Omental fat pad (tissue), 4 donors: ENCODE measurements at places on chromosomes 5 and 9.

- DNase-seq: no peak
Observed at GRCh38 chr9:86201474-86202337, 57.8 kb downstream of the C9orf153 start.

- DNase-seq: no peak
Observed at GRCh38 chr9:94772639-94773303, 46.3 kb downstream of the AOPEP start.

GRCh38 chr9:120109242-120109641, 470.7 kb downstream of the CDK5RAP2 start:
- no peak for DNase-seq

- DNase-seq: no peak
Observed at GRCh38 chr9:90894986-90895687, 93.5 kb downstream of the SYK start.

- DNase-seq: no peak
Observed at GRCh38 chr5:157930710-157931109, 71.8 kb upstream of the CLINT1 start.

DNA sequence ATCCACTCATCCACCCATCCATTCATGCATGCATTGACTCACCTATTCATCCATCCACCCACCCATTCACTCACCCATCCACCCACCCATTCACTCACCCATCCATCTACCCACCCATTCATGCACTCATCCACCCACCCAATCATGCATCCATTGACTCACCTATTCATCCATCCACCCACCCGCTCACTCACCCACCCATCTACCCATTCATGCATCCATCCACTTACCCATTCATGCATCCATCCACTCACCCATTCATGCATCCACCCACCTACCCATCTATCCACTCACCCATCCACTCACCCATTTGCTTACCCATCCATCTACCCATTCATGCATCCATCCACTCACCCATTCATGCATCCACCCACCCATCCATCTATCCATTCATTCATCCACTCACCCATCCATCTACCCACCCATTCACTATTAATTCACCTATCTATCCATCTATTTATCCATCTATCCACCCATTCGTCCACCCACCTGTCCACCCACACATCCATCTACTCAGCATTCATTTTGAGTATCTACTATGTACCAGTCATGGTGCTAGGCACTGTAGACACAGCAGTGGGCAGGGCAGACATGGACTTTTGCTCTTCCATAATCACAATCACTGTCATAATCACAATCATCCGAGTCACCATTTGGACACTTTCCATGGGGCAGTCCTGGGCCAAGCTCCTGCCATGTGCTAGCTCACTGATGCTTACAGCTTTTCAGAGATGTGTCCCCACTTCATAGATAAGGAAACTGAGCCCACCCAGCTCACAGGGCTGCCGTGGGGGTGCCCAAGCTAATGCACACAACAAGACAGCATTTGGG, 34.4 kb downstream of the HMCN2 start:
- no peak for DNase-seq

DNA sequence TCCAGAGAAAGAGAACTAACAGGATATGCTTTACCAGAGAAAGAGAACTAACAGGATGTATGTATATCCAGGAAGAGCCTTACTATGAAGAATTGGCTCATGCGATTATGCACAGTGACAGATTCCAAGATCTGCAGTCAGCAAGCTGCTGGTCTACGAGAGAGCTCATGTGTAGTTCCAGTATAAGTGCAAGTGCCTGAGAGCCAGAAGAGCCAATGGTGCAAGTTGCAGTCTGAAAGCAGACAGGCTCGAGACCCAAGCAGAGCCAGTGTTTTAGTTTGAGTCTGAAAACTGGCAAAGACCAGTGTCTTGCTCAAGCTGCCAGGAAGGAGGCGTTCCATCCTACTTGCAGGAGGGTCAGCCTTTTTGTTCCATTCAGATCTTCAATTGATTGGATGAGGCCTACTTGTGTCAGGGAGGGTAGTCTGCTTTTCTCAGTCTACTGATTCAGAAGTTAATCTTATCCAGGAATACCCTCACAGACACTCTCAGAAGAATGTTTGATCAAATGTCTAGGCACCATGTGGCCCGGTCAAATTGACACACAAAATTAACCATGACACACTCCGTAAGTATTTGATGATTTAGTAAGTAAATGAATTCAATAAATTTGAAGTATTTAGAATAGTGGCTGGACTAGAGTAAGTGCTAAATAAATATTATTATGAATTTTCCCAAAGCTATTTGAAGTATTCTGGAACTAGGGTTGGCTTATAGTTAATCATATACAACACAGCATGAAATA, 372.1 kb upstream of the SGCD start:
- DNase-seq: no peak

DNA sequence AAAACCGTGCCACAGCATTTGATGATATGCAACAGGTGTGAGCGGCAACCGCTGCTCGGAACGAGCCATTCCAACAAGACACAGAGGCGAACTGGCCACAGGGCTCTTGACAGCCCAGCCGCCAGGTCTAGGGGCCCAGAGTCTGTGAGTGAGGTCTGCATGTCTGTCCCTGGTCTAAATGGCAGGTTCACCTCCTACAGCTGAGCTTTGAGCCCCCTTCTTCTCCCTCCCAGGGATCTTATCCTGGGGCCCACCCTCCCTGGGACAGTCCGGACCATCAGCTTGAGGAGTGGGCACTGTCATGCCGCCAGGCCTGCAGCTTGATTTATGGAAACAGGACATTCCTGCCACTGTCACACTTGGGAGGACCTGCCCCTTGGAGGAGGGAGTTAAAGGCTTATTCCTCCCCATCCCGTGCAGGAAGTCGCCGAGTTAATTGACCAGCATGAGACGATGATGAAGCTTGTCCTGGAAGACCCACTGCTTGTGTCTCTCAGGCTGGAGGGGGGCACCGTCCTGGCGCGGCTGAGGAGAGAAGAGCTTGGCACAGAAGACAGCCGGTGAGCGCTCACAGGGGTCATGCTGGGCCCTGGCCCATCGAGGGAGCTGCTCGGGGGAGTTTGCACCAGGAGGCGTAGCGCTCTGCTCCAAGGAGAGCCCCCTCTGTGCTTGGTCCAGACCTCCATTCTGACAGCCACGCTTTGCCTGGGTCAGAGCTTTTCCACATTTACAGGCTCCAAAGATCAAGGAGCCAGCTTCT, 35.5 kb upstream of the LRRC14B start:
- no peak for DNase-seq

DNA sequence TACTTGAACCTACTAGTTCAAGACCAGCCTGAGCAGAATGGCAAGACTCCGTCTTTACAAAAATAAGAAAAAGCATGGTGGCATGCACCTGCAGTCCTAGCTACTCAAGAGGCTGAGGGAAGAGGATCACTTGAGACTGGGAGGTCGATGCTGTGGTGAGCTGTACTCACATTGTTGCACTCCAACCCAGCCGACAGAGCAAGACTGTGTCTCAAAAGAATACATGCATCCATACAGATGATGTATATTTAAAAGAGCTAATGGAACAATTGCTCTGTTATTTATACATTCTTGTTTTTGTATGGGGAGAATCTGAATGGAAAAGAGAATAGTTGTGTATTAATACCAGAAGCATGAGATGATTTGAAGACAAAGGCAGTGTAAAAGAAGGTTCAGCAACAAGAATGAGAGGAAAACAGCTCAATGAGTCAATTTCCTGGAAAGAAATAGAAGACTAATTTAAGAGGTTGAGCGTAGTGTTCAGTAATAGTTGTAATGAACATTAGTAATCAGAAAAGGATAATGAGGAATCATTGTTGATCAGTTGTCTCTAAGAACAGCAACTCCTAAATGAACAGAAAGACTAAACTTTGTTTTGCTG, 1.9 kb upstream of the LRRC70 start:
- no peak for DNase-seq

- no peak for DNase-seq
Observed at GRCh38 chr5:111774525-111774924, 17.5 kb upstream of the NREP start.

- no peak for DNase-seq
Observed at GRCh38 chr9:19155106-19155935, 28.0 kb upstream of the PLIN2 start.

- DNase-seq: no peak
Observed at GRCh38 chr5:168766426-168766700, 187.2 kb upstream of the PANK3 start.

DNA sequence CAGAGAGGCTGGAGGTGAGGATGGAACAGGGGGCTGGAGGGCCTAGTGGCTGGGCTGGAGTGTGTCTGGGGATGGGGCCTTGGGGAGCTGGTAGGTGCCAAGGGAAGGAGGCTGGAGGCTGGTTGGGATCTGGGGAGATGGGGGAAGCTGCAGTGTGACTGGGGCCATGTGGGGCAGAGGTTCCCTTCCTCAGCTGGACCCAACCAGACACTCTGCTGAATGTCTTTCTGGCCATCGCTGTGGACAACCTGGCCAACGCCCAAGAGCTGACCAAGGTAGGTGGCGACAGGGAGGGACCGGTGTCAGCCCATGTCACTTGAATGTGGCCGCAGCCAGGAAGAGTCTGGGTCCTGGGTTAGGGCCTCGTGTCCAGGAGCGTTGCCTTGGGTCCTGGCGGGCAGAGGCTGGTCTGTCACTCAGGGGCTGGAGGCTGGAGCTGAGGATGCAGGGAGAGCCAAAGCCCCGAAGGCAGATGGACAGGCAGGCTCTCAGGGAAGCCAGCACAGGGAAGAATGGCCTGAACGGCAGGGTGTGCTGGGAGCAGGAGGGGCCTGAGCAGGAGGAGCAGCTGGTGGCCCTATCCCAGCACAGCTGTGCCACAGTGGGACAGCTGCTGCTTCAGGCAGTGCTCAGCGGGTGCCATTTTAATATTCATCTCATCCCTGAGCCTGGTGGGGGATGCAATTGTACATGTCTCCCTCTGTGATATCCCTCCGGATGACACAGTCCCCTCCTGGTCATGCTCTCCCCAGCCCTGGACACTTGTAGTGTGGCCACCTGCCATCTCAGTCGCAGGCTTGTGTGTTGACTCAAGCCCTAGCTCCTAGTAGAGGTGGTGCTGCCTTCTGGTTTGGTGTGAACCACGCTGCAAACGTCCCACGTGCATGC, 132.5 kb downstream of the CACNA1B start:
- DNase-seq: no peak

- no peak for DNase-seq
Observed at GRCh38 chr5:154176181-154176580, 14.4 kb upstream of the GALNT10 start.

DNA sequence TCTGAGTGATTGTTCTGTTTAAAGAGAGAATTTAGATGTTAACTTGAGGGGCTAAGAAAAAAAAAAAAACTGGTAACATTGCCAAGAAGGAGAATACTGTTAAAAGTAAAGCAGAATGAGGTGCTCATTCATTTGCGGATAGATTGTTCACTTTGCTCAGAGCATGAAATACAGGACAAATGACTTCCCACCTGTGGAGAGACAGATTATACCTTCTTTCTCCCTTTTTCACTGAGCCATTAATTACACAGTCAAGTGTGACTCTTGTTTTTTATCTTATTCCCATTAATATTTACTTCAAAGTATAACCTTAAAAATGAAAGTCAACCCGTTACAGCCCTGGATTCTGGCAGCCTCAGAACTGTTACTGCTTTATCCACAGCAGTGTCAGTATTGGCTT, 264.5 kb downstream of the TAF11L14 start:
- no peak for DNase-seq

GRCh38 chr9:127199001-127199791, 65.4 kb upstream of the GARNL3 start:
- peak; percentile 84 for DNase-seq

DNA sequence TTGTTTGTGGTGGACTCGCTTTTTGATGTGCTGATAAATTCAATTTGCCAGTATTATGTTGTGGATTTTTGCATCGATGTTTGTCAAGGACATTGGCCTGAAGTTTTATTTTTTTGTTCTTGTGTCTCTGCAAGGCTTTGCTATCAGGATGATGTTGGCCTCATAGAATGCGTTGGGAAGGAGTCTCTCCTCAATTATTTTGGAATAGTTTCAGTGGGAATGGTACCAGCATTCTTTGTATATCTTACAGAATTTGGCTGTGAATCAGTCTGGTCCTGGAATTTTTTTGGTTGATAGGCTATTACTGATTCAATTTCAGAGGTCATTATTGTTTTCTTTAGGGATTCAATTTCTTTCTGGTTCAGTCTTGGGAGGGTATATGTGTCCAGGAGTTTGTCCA, 141.4 kb upstream of the RGS7BP start:
- DNase-seq: no peak

- DNase-seq: no peak
Observed at GRCh38 chr9:5714501-5715401, 85.8 kb downstream of the RIC1 start.

GRCh38 chr9:121508415-121508814, 8.8 kb upstream of the GGTA1 start:
- DNase-seq: no peak

DNA sequence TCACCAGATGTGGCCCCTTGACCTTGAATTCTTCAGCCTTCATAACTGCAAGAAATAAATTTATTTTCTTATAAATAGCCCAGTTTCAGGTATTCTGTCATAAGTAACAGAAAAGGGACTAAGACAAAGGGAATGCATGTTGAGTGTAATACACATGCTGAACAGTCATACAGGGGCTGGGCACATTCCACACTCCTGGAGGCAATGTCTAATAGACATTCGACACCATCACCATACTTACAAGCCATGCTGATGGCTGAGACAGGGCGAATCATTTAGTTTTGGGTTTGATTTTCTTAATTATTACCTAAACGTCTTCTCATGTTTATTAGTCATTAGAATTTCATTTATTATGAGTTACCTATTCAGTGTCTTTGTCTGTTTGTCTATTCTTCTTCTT, 68.5 kb downstream of the TENT4A start:
- DNase-seq: no peak
